ENCODE measurements at places on chromosomes 5 and 9.

GRCh38 chr5:100706776-100707175, 171.6 kb downstream of the FAM174A start:
- DNase-seq, result no peak

- peak; percentile 82 for DNase-seq
These were observed 616 bp downstream of the ABL1 start for GRCh38 chr9:130835441-130836298.

DNA sequence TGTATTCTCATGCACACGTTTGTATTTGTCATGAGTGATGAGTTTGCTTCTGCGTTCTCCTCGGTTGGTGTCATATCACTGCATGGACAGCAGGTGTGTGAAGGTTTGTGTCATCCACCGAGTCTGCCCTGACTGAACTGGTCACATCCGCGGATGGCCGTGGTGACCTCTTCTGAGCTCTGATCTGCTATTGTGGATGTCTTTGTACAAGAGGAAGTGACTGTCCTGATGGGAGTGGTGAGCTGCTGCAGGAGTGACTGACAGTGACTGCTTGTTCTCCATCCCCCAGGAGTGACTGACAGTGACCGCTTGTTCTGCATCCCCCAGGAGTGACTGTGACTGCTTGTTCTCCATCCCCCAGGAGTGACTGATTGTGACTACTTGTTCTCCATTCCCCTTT, 69.9 kb downstream of the EHMT1 start:
- DNase-seq, result peak; percentile 49

DNA sequence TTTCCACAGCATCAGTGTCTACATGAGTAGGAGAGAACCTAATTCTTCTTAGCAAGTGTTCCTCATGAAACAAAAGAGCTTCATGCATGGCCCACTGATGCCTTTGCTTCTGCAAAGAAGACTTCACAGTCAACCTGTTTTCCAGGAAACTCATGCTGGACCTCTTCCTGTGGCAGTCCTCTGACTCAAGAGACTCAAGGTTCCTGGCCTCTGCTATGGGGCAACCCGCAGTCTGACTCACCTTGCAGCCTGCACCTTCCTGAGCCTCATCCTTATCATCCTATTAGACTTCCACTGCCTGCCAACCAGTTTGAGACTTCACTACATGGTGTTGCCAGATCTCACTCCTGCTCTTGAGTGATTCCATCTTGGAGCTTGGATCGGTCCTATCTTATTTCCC, 17.6 kb upstream of the AGGF1 start:
- no peak for DNase-seq

- no peak for DNase-seq
These were observed 29.0 kb downstream of the PSAT1 start for GRCh38 chr9:78325846-78326360.

DNA sequence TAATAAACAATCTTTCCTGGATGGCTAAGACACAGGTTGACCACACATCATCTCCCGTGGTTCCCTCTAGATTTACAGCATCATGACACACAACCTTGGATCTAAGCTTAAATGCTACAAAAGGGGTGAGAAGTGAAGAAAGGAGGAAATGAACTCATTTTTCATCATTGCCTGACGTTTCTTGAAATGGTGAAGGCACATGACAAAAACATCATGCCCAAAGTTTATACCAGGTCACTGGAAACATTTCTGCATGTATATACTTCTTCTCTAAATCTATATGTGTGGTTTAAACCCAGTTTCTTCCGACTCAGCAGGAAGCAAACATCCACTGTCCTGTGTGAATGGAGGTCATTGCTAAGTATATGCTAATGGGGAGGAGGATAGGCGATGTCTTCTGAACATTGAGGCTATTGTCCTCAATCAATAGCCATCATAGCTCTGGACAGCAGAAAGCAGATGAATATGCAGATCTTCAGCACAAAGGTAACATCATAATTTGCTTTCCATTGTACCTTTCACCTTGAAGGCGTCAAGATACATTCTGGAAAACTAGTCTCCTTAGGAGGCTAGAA, 137.4 kb downstream of the MED27 start:
- no peak for DNase-seq

DNA sequence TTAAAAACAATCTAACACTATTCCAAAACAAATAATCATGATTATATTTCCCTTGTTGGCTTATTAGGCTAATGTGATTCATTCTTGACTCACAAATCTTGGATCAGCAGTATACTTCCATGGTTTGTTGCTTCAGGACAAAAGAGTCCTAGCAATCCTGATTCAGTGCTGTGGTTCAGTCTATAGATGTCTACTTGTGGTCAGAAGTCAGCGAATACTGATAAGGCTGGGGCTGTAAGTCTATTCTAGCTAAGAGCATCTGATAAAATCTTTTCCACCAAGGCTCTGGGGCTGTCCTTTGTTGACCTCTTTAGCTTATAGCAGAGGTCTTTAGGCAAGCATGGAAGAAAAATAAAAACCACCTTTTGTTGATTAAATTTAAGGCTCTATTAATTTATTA, 4.4 kb upstream of the SMIM3 start:
- no peak for DNase-seq

DNA sequence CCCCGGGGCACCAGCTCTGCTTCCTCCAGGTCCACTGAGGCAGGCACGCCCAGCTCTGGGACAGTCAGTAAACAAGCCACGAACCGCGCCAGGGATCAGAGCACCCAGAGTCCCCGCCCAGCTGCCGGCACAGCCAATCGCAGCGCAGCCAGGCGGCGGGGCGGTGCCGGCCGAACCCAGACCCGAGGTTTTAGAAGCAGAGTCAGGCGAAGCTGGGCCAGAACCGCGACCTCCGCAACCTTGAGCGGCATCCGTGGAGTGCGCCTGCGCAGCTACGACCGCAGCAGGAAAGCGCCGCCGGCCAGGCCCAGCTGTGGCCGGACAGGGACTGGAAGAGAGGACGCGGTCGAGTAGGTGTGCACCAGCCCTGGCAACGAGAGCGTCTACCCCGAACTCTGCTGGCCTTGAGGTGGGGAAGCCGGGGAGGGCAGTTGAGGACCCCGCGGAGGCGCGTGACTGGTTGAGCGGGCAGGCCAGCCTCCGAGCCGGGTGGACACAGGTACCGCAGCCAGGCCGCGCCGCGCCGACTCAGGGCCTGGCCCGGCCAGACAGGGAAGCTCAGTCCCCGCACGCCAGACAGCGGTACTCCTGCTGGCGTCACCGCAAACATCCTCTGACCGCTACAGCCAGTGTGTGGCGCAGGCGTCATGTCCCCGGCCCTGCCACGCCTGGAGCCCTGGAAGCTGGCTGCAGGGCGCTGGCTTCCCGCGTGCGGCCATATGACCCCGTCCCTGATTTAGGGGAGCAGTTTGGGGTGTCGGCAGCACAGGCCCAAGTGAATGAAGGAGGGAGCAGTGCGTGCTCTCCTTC, at the start of gene CTSL:
Gene CTSL (plus strand): TSS at position 220 of the 810 bp plus-strand sequence. CDS start 1,485 bp downstream, outside the sequence.
- peak; percentile 86 for DNase-seq

GRCh38 chr5:164475339-164475977, 970.0 kb downstream of the MAT2B start:
- DNase-seq, result peak; percentile 35

DNA sequence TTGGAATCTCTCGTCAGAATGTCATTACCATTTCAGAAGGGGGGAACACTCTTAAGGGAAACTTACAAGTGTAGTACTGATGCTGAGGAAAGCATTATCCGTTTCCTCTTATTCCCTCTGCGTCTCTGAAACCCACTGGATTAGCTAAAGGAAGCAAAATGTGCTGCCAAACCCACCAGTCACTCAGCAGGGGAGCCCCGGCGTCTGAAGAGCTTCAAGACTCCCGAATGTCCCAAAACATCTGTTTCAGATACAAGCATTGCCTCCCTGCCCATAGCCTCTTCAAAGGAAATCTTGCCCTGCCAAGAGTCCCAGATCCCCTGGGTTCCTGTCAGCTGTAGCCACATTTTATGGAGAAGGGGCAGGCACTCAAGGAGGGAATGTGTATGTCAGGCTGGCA, 1.0 kb upstream of the HCN1 start:
- no peak for DNase-seq

DNA sequence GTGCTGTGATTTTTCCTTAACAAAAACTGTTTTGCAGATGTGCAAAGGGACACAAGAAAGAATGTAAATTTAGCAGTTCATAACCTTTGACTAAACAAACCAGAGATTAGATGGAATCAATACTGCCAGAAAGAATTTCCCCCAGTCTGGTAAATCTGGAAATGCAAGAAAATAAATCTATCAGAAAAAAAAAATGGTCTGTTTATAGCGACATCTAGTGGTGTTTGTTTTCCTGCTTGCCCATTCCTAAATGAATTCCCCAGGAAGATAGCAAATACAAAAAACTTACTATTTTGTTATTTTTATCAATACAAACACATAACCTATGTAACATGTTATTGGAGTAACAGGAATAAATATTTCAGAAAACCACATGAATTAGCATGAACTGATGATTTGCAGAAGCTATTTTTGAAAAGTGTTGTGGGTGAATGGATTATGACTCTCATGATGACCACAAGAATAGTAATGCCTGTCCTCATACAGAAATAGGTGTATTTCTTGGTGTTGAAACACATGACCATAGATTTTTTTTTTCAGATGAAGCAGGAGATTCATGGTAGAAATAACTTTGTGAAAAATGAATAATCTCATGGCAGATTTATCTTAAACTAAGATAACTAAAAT, 1703.8 kb downstream of the MAT2B start:
- DNase-seq, result peak; percentile 60

- DNase-seq, result no peak
These were observed 97.5 kb upstream of the IGFBPL1 start for GRCh38 chr9:38521762-38522161.

GRCh38 chr9:2396622-2397285, 224.8 kb upstream of the VLDLR start:
- DNase-seq, result no peak
